ENCODE measurements at places on chromosomes 4 and X. TPM values are rescaled to one million over a fixed set of nuclear protein-coding genes. Genes with fewer than 3 reads are reported as not detected.
A peak's percentile ranks its signal among the peaks of the same experiment; 100 is the strongest.

Gene TRIM75
- not detected for total RNA-seq

Gene GRIA3
- 18.6 TPM for total RNA-seq

Gene UGT2A1
- total RNA-seq, result not detected

Gene DMRTC1
- total RNA-seq, result not detected

Gene SRPX2
- total RNA-seq, result 39.3 TPM

Gene RAB41
- not detected for total RNA-seq

- H3K36me3 ChIP-seq, result peaks cover 79% of the 10 kb centered on the region
- peaks cover 54% of the 10 kb centered on the region for H3K4me1 ChIP-seq
- H3K27ac ChIP-seq, result no peak overlapping the region
- no peak for DNase-seq
- H3K27me3 ChIP-seq, result no peaks in the 10 kb centered on the region
Measured at GRCh38 chr4:7819446-7819845, 120.2 kb downstream of the AFAP1 start.

GRCh38 chr4:10598829-10599228 lies 85.7 kb downstream of the CLNK start:
- no peak overlapping the region for H3K27ac ChIP-seq
- H3K4me1 ChIP-seq, result peaks cover 10% of the 10 kb centered on the region
- H3K4me3 ChIP-seq, result no peak overlapping the region
- H3K27me3 ChIP-seq, result no peaks in the 10 kb centered on the region
- no peaks in the 10 kb centered on the region for H3K36me3 ChIP-seq
- DNase-seq, result no peak

- H3K27ac ChIP-seq, result no peak overlapping the region
- DNase-seq, result peak; percentile 16
- peaks cover 10% of the 10 kb centered on the region for H3K4me1 ChIP-seq
- H3K27me3 ChIP-seq, result no peaks in the 10 kb centered on the region
- no peaks in the 10 kb centered on the region for H3K36me3 ChIP-seq
Measured at GRCh38 chrX:20267931-20268701, 1.4 kb upstream of the RPS6KA3 start.

GRCh38 chrX:85379174-85379907 lies at the start of gene POF1B:
Gene POF1B, minus strand, starts transcription at chrX:85379665. Its CDS starts 211 bp downstream, at chrX:85379454.
- H3K36me3 ChIP-seq, result no peaks in the 10 kb centered on the region
- no peak for DNase-seq
- no peak within 1 kb of the TSS for H3K4me3 ChIP-seq
- no peak within 1 kb of the TSS for H3K27ac ChIP-seq

GRCh38 chr4:66927937-66928336 lies 617.4 kb downstream of the CENPC start:
- no peaks in the 10 kb centered on the region for H3K36me3 ChIP-seq
- no peaks in the 10 kb centered on the region for H3K4me1 ChIP-seq
- DNase-seq, result peak; percentile 34
- no peak overlapping the region for H3K4me3 ChIP-seq
- H3K27me3 ChIP-seq, result no peaks in the 10 kb centered on the region

- no peak for DNase-seq
- H3K4me1 ChIP-seq, result no peaks in the 10 kb centered on the region
- no peaks in the 10 kb centered on the region for H3K27me3 ChIP-seq
- no peaks in the 10 kb centered on the region for H3K36me3 ChIP-seq
- H3K27ac ChIP-seq, result no peak overlapping the region
Measured at GRCh38 chrX:47166126-47166525, 21.1 kb downstream of the RBM10 start.

DNA sequence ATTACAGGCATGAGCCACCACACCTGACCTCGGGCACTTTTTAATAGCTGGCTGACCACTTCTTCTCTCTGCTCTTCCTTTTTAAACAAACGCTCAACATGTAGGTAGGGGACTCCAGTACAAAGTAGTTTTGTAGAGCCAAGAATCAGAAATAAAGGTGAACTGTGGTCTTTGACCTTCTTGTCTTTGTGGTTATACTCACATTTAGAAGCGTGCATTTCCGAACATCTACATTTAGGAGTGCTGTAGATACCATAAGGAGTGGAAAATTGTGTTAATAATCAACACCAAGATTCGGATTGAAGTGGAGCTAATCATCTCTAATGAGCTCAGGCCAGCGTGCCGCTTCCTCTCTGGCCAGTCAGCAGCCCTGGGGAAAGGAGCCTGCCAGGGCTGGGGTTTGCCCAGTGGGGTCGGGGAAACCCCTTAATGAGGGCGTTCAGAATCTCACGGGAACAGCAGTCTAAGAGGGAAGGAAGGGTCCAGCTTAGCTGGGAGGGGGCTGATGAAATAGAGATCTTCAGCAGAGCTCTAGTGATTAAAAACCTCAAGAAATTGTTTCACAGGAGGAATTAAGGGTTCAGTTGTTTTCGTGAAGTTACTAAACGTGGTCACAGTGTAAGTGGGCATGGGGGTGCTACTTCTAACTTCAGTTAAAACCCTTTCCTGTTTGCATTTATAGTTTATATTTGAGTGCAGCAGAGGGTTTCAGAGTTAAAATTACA lies 81.2 kb downstream of the GAB1 start:
- no peaks in the 10 kb centered on the region for H3K4me1 ChIP-seq
- H3K36me3 ChIP-seq, result no peaks in the 10 kb centered on the region
- no peak overlapping the region for H3K27ac ChIP-seq
- no peak for DNase-seq
- H3K4me3 ChIP-seq, result no peak overlapping the region

DNA sequence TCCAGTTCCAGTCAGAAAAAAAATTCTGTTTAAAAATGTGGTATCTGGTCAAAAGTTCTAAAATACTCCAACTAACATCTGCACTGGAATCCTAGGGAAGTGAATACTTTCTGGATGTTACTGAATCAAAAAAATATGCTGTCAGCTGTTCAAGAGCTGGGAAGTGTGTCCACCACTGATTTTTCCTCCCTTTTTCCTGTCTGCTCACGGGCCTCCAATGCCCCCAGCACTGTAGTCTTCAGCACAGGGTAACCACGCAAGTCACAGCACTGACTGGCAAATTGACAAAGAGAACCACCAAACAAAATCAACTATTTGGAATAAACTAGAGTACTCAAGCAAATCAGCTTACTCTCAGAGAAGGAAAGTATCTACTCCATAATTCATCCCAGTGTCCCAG lies 9.9 kb downstream of the VEGFC start:
- peaks cover 34% of the 10 kb centered on the region for H3K4me1 ChIP-seq
- H3K27ac ChIP-seq, result peak overlapping the region; percentile 44
- DNase-seq, result no peak
- H3K36me3 ChIP-seq, result no peaks in the 10 kb centered on the region
- H3K27me3 ChIP-seq, result no peaks in the 10 kb centered on the region

DNA sequence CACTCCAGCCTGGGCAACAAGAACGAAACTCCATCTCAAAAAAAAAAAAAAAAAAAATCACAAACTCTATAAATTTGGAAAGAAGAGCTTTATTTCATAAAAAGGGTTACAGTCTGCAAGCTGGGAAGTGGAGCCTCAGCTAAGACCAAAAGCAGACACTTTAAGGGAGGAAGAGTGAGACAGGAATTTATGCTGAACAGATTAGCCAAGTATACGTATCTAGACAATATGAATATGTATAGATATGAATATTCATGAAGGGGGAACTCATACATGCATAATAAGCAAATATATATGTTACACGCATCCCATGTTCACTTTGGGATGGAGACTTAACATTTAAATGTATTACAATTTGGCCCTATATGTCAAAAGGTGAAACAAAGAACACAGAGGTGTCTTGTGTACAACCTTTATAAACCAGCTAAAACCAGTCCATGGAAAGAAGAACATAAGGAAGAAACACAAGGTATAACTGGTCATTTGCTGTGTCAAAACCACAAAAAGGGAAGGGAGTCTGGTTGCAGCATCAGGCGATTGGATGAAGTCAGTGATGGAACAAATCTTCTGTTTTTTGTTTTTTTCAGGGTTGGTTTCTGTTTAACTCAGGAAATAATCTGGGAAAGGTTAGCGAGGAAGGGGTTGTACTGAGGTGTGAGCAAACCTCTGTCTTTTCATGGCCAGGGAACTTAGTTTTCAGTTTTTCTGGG lies 130.0 kb upstream of the MAOA start:
- H3K27ac ChIP-seq, result no peak overlapping the region
- no peaks in the 10 kb centered on the region for H3K27me3 ChIP-seq

- H3K36me3 ChIP-seq, result no peaks in the 10 kb centered on the region
- no peaks in the 10 kb centered on the region for H3K4me1 ChIP-seq
- no peak overlapping the region for H3K27ac ChIP-seq
- H3K4me3 ChIP-seq, result no peak overlapping the region
- H3K27me3 ChIP-seq, result no peaks in the 10 kb centered on the region
Measured at GRCh38 chr4:11791797-11792196, 363.1 kb upstream of the HS3ST1 start.

DNA sequence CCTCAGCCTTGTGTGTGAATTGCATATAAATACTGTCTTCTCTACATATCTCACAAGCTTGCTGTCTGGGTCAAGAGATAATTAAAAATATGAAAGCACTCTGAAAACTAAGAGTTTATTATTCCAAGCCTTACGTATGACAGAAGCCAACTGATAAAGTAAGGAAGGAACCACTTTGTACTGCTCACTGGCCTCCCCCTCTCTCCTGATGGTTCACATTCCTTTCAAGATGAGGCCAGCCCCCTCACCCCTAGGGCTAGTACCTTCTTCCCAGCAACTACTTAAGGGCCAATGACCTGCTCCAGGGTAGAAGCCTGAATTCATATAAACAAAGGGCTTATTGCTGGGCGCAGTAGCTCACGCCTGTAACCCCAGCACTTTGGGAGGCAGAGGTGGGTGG lies 5.4 kb upstream of the SOWAHD start:
- H3K36me3 ChIP-seq, result no peaks in the 10 kb centered on the region
- H3K27ac ChIP-seq, result no peak overlapping the region
- H3K4me1 ChIP-seq, result no peaks in the 10 kb centered on the region
- H3K4me3 ChIP-seq, result no peak overlapping the region

GRCh38 chr4:86448871-86449270 lies 89.0 kb upstream of the MAPK10 start:
- H3K27ac ChIP-seq, result no peak overlapping the region
- DNase-seq, result no peak
- no peaks in the 10 kb centered on the region for H3K27me3 ChIP-seq
- H3K36me3 ChIP-seq, result no peaks in the 10 kb centered on the region
- H3K4me1 ChIP-seq, result no peaks in the 10 kb centered on the region

GRCh38 chrX:120315776-120316175 lies 4.5 kb upstream of the TMEM255A start:
- no peak overlapping the region for H3K27ac ChIP-seq
- H3K4me1 ChIP-seq, result no peaks in the 10 kb centered on the region
- H3K4me3 ChIP-seq, result no peak overlapping the region
- peaks cover 9% of the 10 kb centered on the region for H3K27me3 ChIP-seq
- H3K36me3 ChIP-seq, result no peaks in the 10 kb centered on the region

DNA sequence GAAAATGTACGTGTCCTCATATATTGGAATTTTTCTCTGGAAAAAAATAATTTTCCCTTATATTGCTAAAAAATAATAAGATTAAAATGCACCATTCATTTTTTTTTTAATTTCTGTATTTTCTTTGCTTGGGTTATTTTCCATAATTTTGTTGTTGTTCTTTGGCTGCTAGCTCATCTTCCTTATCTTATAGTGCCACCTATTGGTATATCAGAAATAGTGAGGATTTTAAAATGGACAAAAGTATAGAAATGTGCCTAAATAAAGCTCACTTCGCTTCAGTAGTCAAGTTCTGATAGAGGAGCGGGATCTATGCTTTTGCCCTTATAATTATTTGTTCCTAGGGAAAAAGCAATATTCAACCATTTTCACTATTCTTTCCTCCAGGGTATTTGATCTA lies 134.8 kb downstream of the NAP1L3 start:
- H3K36me3 ChIP-seq, result no peaks in the 10 kb centered on the region
- no peaks in the 10 kb centered on the region for H3K27me3 ChIP-seq
- H3K27ac ChIP-seq, result no peak overlapping the region

DNA sequence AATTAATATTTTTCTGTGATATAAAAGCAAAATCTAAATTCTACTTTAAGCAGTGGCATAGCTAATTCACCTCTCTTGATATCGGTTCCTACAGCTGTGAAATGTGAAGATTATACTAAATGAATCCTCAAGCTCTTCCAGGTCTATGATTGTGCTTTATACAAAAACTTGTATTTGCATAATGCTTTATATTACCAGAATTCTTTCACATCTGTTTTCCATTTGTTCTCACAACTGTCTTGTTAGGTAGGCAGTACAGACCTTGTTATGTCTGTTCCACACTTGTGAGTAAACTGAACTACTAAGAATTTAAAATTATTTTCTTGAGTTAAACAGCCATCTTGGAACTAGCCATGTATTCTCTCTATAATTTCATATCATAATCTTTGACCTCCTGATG lies 184.9 kb downstream of the RAPGEF2 start:
- peaks cover 30% of the 10 kb centered on the region for H3K4me1 ChIP-seq
- no peak for DNase-seq
- H3K27me3 ChIP-seq, result no peaks in the 10 kb centered on the region
- no peaks in the 10 kb centered on the region for H3K36me3 ChIP-seq
- H3K27ac ChIP-seq, result no peak overlapping the region
- no peak overlapping the region for H3K4me3 ChIP-seq

GRCh38 chr4:4216648-4217047 lies 10.1 kb downstream of the OTOP1 start:
- peak; percentile 41 for DNase-seq
- no peak overlapping the region for H3K27ac ChIP-seq
- H3K4me3 ChIP-seq, result no peak overlapping the region
- H3K4me1 ChIP-seq, result no peaks in the 10 kb centered on the region
- peaks cover 4% of the 10 kb centered on the region for H3K27me3 ChIP-seq

Data from astrocyte (in vitro differentiated cells and primary cell).